Stimulated activated CD4-positive, alpha-beta T cell treated with anti-CD3 and anti-CD28 coated beads, TNF-alpha, amount 100 ng/mL, for 4 hours (primary cell): ENCODE measurements at places on chromosomes 12 and 14.

- no peak for DNase-seq
Measured at GRCh38 chr12:19963972-19964371, 404.4 kb upstream of the PDE3A start.

DNA sequence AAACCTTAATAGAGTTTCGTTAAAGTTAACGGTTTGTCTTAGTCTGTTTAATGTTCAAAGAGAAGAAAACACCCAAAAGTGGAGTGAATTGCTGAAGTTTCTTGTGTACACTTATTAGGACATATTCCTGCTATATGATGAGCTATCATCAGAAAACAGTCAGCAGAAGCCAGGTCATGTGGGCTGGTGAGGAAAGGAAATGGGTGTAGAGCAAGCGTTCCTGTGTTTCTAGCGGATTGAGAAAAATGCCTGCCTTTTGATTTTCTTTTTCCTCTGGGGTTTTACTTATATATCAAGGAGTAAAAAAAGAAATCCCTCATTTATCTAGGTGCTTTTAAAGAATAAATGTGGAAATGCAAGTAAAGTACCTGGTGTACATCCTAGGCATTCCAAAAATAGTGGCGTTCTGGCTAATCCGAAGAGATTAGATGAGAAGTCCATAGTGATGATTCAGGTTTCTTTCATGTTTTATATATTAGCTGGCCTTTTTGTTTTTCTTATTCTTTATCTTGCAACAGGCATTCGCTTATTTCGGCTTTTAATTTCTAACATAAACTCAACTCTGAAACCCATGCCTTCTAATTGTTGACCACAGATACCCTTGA, 50.7 kb downstream of the FLRT2 start:
- DNase-seq = no peak

DNA sequence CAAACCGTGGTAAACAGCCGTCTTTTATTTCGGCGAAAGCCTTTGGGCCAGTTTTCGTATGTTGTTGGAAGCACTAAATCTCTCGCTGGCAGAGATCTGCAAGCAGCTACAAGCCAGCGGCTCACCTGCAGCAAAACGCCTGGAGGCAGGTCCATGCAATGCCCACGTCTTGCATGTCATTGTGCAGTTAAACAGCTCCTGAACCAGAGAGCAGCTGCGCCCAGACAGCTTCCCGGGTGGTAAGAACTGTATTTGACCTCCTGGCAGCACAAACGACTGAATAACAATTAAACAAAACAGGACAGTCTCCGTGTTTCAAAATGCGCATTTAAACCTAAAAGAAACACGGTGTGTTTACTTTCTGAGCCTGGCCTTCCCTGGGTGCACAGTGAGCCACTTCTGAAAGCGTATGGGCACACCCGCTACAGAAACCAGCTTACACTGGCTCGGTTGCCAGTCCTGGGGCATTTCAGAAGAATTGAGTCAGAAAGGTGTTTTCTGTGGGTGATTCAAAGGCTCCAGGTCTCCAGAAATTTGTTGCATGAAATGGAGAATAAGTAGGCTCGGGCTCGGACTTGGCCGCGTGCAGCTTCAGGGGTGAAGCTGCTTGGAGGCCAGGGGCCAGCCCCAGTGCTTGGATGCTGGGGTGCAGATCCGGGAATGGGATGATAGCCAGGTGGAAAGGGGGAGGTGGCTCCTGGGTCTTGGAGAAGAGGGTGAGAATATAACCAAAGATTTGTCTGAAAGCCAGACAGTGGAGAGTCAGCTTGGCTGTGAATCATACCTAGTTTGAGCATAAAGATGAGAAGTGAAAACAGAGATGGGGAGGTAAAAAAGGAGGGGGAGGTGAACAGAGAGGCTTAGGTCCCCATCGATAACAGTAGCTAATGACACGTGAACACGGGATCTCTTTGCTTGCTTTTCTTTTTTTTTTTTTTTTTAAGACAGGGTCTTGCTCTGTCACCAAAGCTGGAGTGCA, 24.9 kb upstream of the FZD10 start:
- no peak for DNase-seq

GRCh38 chr14:105709281-105710118, 183.1 kb downstream of the TMEM121 start:
- DNase-seq = no peak

DNA sequence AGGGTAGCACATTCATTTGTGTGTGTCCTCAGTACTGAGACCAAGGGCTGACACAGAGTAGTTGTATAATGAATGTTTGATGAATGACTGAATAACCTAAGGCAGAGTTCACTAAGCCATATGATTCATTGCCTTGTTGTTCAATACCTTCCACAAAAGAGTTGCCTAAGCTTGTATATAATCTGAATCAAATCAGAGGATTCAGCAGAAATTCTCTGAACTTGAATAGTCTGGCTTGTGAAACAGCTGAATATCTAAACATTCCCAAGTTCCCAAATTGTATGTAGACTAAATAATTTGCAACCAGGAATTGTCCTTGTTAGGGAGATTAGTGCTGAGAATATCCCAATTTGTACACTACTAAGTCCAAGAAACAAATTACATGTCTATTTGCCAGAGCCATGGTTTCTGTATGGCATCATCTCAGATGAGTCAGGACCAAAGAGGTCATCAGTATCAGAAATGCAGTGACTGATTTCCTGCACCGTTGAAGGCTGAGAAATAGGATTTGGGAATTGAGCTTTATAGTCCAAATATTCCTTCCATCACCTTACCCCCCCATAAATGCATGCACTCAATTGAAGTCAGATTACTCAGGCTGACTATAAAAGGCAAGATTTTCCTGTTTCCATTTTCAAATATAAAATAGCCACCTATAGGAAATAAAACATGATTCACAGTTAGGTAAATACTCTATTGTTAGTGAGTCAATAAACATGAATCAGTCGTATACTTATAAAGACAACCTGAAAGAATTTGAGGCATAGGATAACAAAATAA, 168.7 kb downstream of the PHLDA1 start:
- no peak for DNase-seq

DNA sequence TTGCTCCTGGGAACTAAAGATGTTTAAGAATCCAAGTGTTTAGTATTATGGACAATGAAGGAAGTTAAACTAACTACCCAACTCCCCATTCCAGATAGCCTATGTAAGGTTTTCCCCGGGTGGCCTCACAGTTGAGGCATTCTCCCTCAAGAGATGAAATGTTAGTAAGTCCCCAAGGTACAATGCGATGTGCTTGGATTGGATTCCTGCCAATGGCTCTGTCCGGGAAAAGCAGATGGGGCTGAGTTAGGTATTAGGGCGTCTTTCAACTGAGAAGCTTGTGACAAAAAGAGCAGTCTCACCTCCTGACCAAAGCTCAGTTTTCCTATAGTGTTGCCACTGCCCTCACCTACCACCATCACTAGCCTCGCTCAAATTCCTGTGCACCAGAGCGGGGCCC, 64.8 kb upstream of the E2F7 start:
- DNase-seq = no peak

- no peak for DNase-seq
Measured at GRCh38 chr12:104464899-104465298, 8.2 kb downstream of the CHST11 start.
